ENCODE measurements at places on chromosomes 6 and 20.

- DNase-seq = peak; percentile 100
These were observed 10.1 kb upstream of the PYGB start for GRCh38 chr20:25237610-25238318.

DNA sequence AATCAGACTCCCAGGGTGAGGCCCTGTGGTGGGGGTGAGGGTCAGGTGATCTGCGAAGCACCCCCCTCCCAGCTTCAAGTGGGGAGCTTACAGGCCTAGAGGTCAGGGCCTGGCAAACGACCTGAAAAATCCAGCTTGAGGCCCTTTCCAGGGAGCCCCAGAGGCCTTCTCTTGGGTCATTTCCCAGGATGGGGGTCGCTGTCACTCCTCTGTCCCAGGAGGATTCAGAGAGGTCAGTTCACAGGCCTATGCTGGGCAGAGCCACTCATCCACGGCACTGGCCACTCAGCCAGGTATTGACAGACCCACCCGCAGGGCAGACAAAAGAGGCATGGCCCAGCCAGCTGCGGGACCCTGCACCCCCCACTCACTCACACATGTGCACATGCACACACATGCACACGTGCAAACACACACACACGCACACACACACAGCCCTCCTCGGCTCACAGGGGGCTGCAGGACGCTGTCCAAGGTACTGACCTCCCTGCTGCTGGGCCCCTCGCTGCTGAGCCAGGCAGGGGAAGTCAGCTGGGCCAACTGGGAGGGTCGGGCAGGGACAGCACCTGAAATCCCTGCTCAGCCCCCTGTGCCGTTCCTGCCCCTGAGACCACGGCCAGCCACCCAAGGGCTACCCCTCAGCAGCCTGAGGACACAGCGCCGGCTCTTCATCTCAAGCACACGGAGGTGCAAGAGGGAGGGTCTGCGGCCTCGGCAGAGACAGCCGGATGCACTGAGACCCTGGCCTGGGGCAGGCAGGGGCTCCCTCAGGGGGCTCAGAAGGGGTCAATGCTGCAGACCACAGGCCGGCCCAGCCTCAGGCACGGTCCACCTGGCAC lies 113.8 kb downstream of the TAF4 start:
- peak; percentile 30 for DNase-seq

DNA sequence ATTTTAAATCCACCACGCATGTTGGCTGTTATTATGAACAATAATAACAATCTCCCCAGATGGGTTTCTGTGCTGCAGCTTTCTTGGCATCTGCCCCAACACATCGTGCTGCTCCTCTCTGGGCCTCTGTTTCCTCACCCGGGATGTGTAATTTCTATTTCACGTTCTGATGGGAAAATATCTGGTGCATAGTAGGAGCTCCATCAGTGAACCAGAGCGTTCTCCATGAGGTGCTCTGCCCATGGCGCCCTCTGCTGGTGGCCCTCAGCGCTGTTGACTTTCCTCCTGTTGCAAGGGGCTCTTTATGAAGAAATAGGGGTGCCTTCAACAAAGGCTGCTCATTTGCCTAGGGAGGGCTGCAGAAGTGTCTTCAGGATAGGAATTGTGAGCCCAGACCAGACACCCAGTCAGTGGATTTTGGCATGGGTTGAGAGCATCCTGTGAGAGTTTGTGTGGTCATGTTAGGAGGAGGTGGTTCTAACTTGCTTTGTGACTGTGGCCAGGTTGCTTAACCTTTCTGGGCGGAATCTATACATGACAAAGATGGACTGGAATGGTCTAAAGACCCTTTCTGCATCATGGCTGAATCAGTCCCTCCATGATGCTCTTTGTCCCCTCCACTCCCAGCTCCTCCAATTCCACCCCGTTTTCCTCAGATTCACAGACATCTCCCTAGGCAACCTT lies 8.1 kb downstream of the SCRT2 start:
- peak; percentile 18 for DNase-seq

- no peak for DNase-seq
These were observed 18.7 kb downstream of the BPHL start for GRCh38 chr6:3137057-3137777.

- DNase-seq = no peak
These were observed 134.9 kb upstream of the LRFN2 start for GRCh38 chr6:40722091-40722490.

GRCh38 chr20:2401527-2401926 lies 20.8 kb downstream of the TGM6 start:
- no peak for DNase-seq

GRCh38 chr6:127023001-127023778 lies 95.3 kb upstream of the RSPO3 start:
- no peak for DNase-seq

- peak; percentile 96 for DNase-seq
These were observed 18.3 kb upstream of the TRAM2 start for GRCh38 chr6:52595000-52595795.

DNA sequence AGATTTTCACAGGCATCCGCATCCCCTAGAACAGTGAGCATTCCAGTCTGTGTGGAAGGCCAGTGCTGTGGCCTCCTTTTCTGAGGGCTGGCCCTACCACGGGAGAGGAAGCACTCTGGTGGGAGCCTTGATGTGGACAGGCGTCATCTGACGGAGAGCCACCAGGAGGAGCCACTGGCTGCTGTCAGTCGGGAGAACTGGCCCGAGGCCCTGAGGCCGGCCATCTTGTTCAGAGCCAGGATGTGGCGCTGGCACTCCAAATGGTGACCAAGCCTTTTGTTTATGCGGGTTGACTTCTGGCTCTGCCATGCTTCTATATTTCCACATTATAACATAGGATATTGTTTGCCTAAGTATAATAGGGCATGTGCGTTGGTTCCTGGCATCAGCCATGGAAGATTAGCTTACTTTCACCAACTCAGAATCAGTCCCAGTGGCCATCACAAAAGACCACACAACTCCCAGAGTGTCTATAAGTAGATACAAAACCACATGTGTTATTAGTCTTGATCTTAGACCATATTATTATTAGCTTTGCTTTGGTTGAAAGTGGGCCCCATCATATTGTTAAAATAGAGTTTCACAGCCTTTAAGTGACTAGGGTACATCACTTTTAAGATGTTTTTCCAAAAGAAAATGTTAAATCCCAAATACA lies 273.9 kb upstream of the TAB2 start:
- DNase-seq = no peak
